ENCODE measurements at places on chromosomes 2 and 18.

DNA sequence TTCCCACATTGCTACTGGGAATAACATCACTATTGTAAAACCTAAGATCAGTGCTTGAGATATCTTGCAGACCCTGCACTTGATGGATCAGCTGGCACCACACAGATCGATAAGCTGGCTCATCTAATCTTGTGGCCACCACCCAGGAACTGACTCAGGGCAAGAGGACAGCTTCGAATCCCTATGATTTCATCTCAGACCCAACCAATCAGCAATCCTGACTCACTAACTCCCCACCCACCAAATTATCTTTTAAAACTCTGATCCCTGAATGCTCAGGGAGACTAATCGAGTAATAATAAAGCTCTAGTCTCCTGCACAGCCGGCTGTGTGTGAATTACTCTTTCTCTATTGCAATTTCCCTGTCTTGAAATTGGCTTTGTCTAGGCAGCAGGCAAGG is 11.3 kb upstream of the TEX44 start:
- DNase-seq: no peak

- no peak for DNase-seq
Observed at GRCh38 chr18:73520229-73520628, 627.4 kb downstream of the FBXO15 start.

DNA sequence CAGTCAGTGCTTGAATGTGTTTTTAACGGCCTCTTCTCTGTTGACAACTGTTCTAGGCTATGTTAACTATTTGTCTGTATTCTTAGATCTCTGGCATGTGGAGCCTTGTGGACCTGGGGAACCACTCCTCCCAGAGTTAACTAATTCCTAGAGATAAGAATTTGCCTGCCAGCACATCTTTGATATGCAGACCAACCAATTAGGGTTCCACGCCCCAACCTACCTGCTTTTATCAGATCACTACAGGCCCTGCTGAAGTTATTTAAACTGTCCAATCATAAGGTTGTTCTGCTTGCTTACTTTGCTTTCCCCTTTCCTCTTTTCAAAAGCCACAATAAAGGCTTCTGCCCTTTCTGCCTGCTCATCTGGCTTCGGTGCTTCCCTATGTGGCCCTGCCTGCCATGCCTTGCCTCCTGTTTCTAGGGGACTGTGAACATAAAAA is 8.5 kb upstream of the CYBRD1 start:
- no peak for DNase-seq

- no peak for DNase-seq
Observed at GRCh38 chr2:100238471-100238870, 83.8 kb downstream of the LONRF2 start.

- DNase-seq: no peak
Observed at GRCh38 chr18:55781481-55781957, 193.5 kb upstream of the TCF4 start.

GRCh38 chr2:75108937-75109482 is 90.3 kb downstream of the TACR1 start:
- DNase-seq: no peak

All from stimulated activated CD8-positive, alpha-beta memory T cell treated with anti-CD3 and anti-CD28 coated beads, Interleukin-4, amount 100 ng/mL, for 1 hour (primary cell).